ENCODE measurements at places on chromosomes 11 and 22.

DNA sequence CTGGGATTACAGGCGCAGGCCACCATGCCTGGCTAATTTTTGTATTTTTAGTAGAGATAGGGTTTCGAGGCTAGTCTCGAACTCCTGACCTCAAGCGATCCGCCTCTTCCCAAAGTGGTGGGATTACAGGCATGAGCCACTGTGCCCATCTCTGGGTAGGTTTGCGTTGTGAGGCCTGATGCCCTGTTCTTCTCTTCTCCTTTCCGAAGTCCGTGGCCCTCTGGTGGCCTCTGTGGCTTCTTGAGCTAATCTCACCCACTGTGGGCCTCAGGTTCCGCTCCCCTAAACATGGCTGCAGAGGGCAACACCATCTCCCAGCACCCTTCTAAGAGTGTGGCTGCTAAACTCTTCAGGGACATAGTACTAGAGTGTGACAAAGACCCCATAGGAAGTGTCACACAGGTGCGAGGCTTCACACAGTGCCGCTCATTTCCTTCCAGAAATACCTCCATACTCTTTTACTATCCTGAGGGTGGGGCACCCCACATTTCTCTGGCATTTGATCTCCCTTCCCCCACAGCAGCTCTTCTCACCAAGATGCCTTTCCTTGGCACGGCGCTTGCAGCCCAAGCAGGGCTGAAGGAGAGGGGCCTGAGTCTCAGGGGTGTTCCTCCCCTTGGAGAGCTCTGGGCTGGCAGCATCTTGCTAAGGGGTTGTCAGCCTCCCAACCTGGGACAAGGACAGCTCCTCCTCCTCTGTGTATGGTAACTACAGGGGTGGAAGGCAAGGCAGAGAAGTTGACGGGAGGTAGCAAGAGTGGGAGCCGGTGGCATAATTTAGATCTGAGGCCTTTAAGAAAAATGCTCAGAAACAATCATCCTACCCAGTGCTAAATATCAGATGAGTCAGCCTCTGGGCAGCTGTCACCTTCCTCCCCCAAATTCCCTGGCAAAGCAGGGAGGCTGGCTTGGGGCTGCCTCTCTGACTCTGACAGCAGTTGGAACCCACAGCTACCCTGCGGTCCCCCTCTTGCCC is 6.1 kb downstream of the THY1 start:
- DNase-seq: peak; percentile 29

DNA sequence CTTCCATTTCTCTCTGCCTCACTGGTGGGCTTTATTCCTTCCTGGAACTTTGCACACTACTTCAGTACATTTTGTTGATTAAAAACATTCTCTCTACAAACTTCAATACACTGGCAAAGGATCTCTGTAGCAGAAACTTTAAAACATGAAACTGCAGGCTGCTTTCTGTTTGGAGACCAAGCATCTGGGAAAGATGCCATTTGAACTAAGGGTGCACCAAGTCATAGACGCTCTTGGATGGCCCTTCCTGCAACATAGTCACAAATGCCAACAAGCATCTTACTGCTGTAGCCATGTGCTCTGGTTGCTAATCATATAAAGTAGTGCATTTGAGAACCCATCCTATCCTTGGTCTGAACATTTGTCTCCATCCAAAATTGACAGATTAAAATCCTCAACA is 56.4 kb downstream of the SNX19 start:
- DNase-seq: no peak

- no peak for DNase-seq
These were observed 17.3 kb upstream of the EIF3D start for GRCh38 chr22:36546092-36546804.

GRCh38 chr11:31813391-31814175 is 2.5 kb upstream of the PAX6 start:
- no peak for DNase-seq

GRCh38 chr11:26851291-26851690 is 129.4 kb upstream of the SLC5A12 start:
- no peak for DNase-seq

DNA sequence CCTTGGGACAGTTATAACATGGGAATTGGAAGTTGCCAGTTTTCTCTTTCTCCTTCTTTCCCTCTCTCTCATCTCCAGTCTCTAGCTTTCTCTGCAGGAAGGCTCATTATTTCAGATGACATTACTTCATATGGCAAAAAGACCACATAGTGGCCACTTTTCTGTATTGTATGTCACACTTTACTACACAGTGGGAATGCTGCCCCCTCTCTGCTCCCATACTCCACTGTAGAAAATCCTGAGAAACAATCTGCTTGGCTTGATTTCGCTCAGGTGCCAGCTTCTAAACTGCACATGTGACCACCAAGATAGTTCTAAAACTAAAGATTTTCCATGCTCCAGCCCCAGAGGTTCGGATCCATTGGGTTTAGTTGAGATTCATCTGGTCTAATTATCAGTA is 860.7 kb upstream of the CCDC90B start:
- DNase-seq: no peak

DNA sequence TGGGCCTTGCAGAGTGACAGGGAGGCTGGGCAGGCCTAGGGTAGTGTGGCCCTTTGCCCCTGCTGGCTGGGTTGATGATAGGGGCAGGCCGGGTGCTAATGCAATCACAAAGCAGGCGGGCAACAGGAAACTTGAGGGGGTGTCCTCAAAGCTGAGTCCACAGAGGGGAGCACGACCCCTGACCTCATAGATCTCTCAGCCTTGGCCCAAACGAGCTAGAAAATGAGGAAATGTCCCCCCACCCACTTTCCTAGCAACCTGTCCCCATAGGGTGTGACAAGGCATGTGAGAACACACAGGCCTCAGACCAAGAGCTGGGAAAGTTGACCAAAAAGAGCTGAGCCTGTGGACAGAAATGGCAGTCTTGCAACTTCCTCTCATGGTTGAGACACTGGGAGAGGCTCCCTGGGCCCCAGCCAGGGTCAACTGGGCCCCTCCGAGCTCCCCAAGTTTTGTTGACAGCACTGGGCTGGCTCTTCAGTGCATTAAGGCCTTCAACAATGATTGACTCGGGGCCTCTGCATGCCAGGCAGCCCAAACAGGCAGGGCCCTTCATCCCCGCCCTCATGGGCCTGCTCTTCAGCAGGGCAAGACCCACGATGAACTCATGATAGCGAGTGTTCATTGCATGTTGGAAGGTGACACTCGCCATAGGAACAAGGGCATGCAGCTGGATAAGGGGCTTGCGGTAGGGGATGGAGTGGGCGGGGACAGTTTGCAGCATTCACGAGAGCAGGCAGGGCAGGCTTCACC is 9.8 kb upstream of the SPI1 start:
- no peak for DNase-seq

GRCh38 chr11:120810251-120810650 is 213.7 kb upstream of the TBCEL start:
- DNase-seq: no peak

GRCh38 chr11:62702246-62702645 is 5.0 kb downstream of the BSCL2 start:
- no peak for DNase-seq

GRCh38 chr11:26948881-26949280 is 45.0 kb upstream of the FIBIN start:
- no peak for DNase-seq

- DNase-seq: no peak
These were observed 61.3 kb downstream of the CHST1 start for GRCh38 chr11:45603946-45604682.

DNA sequence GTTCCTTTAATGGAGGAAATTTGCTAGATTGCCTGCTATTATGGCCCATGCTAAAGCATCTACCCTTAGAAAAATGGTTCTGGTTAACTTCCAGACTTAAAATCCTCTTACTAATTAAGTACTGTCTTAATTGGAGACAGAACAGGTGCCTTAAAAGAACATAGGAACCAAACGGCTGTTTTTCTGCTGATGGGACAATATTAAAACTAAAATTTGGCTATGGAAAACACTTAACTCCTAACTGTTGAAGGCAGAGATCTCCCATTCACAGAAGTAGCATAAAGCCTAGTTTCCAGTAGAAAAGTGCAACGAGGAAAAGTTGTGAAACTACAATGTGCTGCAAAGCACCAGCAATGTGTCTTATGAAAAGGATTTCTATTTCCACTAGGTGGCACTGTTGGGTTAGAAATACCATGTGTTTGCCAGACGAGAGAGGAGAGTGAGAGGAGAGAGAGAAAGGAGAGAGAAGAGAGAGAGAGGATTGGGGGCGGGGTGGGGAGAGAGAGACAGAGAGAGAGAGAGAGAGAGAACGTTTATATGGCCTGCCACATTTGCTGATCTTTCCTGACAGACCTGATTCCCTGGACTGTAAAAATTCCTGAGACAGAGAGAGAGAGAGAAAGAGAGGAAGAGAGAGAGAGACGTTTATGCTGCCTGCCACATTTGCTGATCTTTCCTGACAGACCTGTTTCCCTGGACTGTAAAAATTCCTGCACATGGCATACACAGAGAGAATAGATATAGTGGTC is 51.5 kb downstream of the FAM181B start:
- no peak for DNase-seq

GRCh38 chr11:17954395-17955252 is 58.2 kb downstream of the SERGEF start:
- no peak for DNase-seq

- no peak for DNase-seq
These were observed 24.4 kb upstream of the CBX7 start for GRCh38 chr22:39176714-39177455.

- no peak for DNase-seq
These were observed 13.0 kb downstream of the ZBED4 start for GRCh38 chr22:49866646-49867045.

DNA sequence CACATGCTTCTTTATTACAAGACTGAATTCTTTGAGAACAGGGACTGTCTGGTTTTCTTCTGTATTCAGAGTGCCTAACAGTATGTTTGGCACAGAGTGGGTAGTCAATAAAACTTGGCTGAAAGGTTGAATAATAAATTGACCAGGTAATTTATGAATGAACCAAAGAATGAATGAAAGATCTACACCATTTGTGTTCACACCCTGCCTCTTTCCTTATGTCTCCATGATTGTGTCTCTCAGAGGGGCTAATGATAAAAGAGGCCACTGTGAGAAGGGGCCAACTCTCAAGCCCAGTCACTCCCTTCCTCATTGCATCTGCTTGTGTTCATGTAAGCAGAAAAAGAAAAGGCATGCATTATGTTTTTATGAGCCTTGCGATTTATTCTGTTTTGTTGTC is 569.7 kb upstream of the TENM4 start:
- no peak for DNase-seq

GRCh38 chr11:9090488-9091043 is 833 bp downstream of the SCUBE2 start:
- no peak for DNase-seq

GRCh38 chr11:82267186-82267585 is 466.5 kb downstream of the FAM181B start:
- DNase-seq: no peak

DNA sequence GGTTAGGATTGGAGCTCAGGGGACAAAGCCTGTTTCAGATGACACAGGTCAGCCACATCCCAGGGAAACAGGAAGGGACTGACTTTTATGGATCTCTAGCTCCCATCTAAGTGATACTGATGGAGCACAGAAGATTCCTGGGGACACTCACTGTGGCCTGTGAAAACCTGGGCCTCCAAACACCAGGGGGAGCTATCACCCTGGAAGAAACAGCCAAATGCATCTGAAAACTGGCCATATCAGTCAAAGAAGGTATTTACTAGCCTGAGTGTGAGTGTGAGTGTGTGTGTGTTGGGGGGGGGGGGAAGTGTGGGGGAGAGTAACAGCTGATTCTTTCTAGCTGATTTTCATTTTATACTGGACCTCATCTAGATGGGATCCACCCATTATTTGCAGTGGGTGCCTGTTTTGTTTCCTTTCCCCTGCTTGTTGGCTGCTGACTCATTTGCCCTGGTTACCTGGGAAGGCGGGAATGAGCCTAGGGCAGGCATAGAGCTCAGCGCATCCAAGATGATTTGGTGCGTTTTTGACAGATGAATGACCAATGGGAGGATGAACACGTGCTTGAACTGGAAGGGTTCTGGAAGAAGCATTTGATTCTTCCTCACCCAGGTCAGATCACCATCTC is 284.0 kb downstream of the KIRREL3 start:
- DNase-seq: no peak

GRCh38 chr22:44927463-44928135 is 82.2 kb downstream of the PHF21B start:
- no peak for DNase-seq

DNA sequence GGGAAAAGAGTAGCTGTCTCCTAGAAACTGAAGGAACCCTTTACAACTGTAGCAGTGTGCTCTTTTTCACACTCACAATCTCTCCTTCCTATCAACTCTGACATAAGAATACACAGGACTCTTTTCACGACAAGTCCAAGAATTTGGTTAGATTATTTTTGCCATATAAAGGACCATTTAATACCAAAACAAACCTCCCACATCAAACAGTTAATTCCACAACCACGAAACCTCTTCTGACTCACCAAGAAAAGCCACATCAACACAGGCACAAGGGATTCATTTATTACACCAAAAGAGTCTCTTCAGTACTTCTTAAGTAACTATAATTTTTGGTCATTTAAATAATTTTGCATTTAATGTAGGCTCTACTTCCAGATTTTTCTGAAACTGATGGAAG is 222.6 kb upstream of the PITPNB start:
- DNase-seq: no peak

- no peak for DNase-seq
These were observed 1.6 kb downstream of the KCNJ1 start for GRCh38 chr11:128865490-128865889.

GRCh38 chr11:12547953-12548650 is 126.1 kb upstream of the TEAD1 start:
- DNase-seq: no peak

DNA sequence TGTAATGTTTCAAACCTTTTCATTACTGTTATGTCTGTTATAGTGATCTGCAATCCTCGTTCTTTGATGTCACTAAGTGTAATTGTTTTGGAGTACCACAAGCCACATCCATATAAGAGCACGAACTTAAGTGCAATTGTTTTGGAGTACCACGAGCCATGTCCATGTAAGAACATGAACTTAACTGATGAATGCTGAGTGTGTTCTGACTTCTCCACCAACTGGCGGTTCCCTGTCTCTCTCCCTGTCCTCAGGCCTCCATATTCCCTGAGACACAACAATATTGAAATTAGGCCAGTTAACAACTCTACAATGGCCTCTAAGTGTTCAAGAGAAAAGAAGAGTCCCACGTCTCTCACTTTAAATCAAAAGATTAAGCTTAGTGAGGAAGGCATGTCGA is 23.5 kb downstream of the TESMIN start:
- DNase-seq: no peak

- DNase-seq: no peak
These were observed 53.1 kb upstream of the NAV2 start for GRCh38 chr11:19659529-19659928.

GRCh38 chr11:69913591-69914285 is 94.5 kb upstream of the FGF3 start:
- DNase-seq: no peak

GRCh38 chr22:49833340-49834007 is 5.8 kb upstream of the BRD1 start:
- no peak for DNase-seq

DNA sequence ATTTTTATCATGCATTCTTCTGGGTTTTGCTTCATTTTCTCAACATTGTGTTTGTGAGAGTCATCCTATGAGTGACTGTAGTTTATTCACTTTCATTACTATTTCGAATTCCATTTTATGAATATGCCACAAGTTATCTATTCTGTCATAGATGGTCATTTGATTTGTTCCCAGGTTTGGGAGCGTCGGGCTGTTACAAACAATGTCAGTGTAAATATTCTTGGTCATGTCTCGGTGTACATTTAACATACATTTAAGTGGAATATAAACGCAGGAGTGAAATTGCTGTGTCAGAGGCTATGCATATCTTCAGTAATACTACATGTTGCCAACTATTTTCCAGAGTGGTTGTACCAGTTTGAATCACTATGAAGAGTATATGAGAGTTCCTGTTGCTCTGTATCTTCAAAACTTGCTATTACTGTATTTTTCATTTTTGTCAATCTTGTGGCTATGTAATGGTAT is 2.4 kb downstream of the TRIM44 start:
- no peak for DNase-seq
